SJSA1 (cell line): ENCODE measurements at places on chromosomes 6 and 20. TPM values are rescaled to one million over a fixed set of nuclear protein-coding genes. Genes with fewer than 3 reads are reported as not detected.

The IL20RA gene
- total RNA-seq, result not detected in 2 replicates

The RUNX2 gene
- 4.9 and 10.3 TPM in 2 replicates for total RNA-seq

GRCh38 chr6:132144456-132144855 lies 193.3 kb upstream of the CCN2 start:
- no peak for DNase-seq

- no peak for DNase-seq
These were observed 27.3 kb downstream of the SRSF3 start for GRCh38 chr6:36621371-36621855.

- DNase-seq, result no peak
These were observed 104.5 kb downstream of the ADAT2 start for GRCh38 chr6:143346004-143346403.

GRCh38 chr6:91573826-91574416 lies 987.0 kb upstream of the MAP3K7 start:
- DNase-seq, result no peak
